ENCODE measurements at places on chromosomes 7 and 10.

DNA sequence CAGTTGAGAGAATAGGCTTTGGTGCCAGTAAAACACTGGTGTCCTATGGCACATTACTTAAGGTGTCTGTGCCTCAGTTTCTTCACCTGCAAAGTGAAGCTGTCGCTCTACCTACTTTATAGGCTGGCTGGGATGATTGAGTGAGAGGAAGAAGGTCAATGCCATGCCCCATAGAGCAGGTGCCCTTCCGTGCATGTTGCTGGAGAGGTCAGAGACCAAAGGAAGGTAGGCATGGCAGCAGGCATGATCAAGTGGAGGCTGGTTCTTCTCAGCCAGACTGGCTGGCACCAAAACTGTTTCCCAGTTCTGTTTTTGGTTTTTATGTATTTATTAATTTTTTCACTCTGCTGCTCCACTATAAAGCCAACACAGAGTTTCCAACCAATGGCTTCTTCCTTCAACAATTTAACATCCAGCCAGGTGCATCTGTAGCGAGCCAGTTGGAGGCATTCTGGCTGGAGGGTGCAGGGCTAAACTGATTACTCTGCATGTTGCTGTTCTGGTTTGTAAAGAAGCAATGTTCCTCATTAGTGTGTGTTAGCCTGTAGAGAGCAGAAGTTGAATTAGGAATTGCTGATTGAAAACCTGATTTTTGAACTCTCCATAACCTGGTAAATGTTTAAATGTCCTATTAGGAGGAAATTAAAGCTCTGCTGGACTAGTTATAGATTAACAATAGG is 144.3 kb upstream of the TNS3 start:
- no peak for DNase-seq

DNA sequence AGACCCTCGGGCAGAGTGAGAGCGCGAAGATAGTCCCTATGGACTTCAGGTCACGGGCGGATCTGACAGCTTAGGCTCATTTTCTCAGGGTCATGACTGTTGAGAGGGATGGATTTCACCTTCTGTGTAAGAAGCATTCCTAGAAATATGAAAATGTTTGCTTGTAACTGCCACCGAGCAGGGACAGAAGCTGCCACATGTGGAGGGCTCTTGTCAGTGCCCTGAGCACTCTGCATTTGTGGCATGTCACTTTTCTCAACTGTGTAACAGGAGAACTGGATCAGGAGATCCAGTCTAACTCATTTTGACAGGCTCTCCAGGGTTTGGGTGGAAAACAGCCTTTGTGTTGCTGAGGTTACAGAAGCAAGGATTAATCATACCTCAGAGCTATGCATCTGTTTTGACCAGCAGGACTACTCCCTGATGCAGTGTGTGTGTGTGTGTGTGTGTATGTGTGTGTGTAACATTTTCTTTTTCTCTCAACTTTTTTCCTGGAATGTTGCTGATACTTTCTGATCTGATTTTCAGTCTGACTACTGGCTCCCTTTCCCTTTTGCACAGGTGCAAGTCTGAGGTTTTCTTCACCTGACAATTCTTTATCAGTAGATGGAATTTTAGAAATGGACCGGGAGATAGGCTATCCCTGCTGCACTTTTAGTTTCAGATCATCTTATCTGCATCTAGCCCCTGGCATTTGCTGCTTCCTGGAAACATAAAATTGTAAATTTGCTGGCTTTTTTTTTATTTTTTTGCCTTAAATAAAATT is 183.3 kb downstream of the STK31 start:
- no peak for DNase-seq

- DNase-seq = no peak
These were observed 318.4 kb upstream of the KAT6B start for GRCh38 chr10:74507951-74508350.

GRCh38 chr7:122652876-122653275 is 46.0 kb downstream of the RNF133 start:
- DNase-seq = no peak

DNA sequence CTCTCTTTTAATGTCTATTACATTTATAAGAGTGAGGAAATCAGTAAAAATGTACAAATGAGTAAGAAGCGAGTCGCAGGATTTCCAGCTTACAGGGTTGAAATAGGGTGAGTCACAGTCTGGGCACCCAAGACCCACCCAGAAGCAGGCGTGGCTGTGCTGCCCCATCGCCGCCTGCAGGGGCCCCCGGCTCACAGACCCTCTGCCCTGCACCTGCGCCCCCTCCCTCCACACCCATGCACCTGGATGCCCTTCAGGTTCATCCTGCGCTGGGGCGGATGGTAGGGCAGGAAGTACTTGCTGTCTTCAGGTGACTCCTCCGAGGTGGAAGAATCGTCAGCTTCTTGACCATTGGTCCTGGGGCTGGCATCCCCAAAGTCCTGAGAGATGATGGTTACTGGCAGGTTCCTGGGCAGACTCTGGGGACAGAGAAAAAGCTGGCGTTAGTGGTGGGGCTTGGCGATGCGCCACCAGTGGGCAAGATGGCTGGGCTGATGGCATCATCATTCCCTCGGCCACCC is 90.2 kb upstream of the GNA12 start:
- no peak for DNase-seq

All from hematopoietic multipotent progenitor cell treated with erythropoietin and hydrocortisone succinate and interleukin-3 and kit ligand, for 15 days (in vitro differentiated cells).